ENCODE measurements at places on chromosomes 13 and 19.

GRCh38 chr19:42081584-42082203 is 5.7 kb downstream of the ZNF574 start:
- DNase-seq, result peak; percentile 21

DNA sequence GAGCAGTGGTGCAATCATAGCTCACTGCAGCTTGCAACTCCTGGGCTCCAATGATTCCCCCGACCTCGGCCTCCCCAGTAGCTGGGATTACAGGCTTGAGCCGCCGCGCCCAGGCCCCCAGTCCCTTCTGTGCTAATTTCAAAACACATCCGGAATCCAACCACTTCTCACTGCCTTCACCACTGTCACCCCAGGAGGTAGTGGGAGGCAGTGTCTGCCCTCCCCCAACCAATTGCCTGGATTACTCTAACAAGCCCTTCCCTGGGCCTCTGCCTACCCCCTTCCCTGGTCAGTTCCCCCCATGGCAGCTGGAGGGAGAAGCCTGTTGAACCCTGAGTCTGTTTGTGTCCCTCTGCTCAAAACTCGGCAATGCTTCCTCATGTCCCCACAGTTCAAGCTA is 2.3 kb downstream of the PRAM1 start:
- DNase-seq, result no peak

DNA sequence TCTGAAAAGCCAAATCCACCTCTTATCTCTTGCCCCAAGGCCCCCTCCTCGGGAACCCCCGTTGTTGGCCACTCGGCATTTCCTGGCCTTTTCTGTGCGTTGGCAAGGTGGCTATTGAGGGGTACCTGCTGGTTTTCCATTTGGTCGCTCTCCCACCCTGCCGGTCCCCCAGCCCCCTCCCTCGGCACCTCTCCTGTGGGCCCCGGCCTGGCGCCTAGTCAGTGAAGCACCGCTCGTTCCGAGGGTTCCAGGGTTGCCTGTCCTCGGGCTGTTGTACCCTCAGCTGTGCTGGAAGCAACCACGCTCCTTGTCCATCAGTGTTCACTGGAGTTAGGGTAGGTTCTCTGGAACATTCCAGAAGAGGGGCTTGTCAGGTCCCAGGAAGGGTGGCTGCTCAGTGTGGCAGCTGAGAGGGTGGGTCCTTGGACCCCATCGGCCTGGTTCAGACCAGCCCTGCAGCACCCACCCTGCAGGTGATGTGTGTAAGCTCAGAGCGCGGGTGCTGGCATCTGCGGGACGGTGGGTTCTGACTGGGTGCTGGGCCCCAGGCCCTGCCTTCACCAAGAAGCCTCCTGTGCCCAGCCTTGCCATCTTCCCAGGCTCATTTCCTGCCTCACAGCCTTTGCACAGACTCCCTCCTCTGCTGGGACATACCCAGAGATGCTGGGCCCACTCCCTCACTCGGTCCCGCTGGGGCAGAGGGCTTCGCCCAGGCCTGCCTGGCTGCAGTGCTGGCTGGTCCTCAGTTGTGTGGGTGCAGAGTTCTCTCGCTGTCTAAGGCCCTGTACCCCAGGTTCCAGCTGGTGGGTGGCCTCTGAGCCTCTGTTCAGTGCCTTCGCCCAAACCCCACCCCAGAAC is 21.3 kb downstream of the NKPD1 start:
- no peak for DNase-seq

DNA sequence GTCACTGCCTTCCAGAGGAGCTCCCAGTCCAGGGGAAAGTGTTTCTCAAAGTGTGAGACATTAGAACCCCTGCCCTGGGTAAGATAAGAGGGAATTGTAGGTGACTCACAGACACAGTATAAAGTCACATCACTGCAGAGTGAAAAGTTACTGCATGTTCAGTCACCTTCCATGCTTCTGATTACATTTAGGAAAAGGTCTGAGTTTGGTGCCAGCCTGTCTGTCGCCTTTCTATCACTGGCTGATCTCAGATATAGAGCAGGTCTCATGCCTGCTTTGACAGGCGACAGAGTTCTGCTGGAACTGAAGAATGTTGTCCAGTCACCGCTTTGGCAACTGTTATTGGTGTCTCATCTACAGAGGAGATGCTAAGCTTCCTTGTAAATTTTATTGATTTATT is 1078.6 kb downstream of the UQCRFS1 start:
- no peak for DNase-seq

GRCh38 chr13:47983070-47983469 is 18.0 kb downstream of the SUCLA2 start:
- DNase-seq, result no peak

- DNase-seq, result peak; percentile 65
These were observed 221.7 kb downstream of the KCNRG start for GRCh38 chr13:50236898-50237318.

GRCh38 chr13:112572366-112572765 is 15.6 kb downstream of the TUBGCP3 start:
- DNase-seq, result no peak

GRCh38 chr13:39960191-39960590 is 304.7 kb downstream of the COG6 start:
- no peak for DNase-seq

- DNase-seq, result no peak
These were observed 121.4 kb downstream of the NUFIP1 start for GRCh38 chr13:44867825-44868224.
